Activated naive CD4-positive, alpha-beta T cell (primary cell): ENCODE measurements at places on chromosomes 2 and 18.

DNA sequence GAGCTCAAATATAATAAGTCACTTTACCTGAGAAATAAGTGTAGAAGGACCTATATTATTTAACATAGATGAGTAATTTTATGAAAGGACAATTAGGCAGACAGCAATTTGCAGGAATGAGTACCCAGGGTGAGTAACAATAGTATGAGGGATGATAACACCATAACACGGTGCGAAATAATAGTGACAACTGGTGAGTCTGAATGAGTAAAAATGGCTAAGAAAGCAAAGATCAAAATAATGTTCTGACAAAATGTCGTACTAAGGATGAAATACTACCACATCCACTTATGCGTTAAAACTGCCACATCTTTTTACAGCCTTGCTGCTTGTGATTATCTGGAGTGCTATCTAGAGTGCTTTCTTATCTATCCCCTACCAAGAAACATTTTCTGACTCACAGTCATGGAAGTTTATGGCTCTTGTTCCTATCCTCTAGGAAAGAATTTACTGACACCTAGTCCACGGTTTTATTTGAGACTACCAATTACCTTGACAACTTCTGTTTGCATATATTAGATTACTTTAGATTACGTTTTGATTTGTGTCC is 929.7 kb downstream of the LRP1B start:
- no peak for DNase-seq

DNA sequence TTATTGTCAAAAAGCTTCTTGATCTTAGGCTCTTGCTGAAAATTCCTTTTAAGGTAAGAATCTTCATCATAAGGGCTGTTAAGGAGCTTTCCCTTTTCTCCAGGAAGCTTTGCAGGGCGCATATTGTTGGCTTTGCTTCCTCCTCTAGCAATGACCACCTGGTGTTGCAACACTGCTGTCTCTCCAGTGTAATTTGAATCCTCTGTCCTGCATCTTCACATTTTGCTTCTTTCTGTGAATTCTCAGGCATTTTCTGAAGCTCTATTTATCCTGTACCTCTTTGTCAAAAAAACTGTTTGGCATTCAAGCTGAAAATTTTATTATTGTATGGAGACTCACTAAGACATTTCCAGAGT is 533.1 kb upstream of the CHAC2 start:
- no peak for DNase-seq

- DNase-seq, result no peak
Observed at GRCh38 chr18:48850822-48851598, 99.8 kb downstream of the SMAD7 start.

GRCh38 chr2:108625186-108625827 is 91.0 kb downstream of the LIMS1 start:
- no peak for DNase-seq

GRCh38 chr2:231094736-231095346 is 30.0 kb downstream of the HTR2B start:
- DNase-seq, result no peak

- DNase-seq, result no peak
Observed at GRCh38 chr2:21256006-21256405, 132.2 kb downstream of the TDRD15 start.

DNA sequence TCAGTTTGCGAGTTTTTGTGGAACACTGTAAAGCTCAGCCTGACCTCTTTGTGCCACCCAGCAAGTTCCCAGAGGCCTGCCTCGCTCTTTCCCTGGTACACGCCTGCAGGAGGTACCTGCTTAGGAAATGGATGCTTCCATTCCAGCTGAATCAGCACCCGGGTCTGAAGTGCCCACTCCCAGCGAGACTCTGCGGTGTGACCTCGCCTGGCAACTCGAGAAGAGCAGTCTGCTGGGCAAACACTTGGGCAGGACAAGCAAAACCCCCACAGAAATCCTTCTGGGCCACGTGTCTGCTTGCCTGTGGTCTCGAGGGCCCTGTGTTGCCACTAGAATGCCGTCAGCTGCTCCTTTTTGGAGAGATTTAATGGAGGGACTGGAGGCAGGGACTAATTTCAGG is 127.6 kb downstream of the MAPK4 start:
- no peak for DNase-seq

DNA sequence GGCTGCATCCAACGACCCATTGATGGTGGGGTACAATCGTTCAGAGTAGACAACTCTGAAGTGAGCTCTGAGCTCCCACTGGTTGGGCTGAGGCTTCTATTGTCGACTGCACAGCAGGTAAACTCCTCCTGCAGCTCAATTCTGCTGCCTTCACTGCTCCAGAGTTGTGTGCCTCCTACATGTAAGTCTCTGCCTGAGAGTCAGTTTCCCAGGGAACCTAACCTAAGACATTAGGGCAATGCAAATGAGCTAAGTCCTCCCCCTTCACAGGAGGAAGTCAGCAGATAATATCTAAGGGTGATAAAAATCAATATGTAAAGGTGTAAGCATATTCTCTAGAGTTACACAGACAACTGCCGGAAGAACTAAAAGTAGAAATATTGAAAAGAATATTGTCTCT is 22.5 kb upstream of the ACYP2 start:
- DNase-seq, result no peak

GRCh38 chr2:184339966-184340365 is 258.4 kb upstream of the ZNF804A start:
- no peak for DNase-seq

- DNase-seq, result no peak
Observed at GRCh38 chr2:24512404-24512803, 21.4 kb downstream of the NCOA1 start.

- no peak for DNase-seq
Observed at GRCh38 chr2:43142921-43143438, 83.4 kb downstream of the ZFP36L2 start.

DNA sequence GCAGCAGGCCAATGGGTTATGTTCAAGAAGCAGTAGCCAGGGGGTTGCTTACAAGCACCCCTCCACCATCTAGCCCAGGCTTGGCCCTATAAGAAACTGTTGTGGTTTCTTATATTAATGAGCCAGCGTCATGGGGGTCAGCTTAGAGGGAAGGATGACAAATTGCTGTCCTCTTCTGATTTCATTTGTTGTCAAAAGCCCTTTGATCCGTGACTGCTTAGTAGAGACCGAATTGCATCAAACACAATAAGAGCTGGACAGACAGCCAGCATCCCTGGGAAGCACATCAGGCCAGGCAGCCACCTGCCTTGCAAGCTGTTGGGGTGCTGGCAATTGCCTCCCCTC is 206.6 kb upstream of the SETBP1 start:
- no peak for DNase-seq

DNA sequence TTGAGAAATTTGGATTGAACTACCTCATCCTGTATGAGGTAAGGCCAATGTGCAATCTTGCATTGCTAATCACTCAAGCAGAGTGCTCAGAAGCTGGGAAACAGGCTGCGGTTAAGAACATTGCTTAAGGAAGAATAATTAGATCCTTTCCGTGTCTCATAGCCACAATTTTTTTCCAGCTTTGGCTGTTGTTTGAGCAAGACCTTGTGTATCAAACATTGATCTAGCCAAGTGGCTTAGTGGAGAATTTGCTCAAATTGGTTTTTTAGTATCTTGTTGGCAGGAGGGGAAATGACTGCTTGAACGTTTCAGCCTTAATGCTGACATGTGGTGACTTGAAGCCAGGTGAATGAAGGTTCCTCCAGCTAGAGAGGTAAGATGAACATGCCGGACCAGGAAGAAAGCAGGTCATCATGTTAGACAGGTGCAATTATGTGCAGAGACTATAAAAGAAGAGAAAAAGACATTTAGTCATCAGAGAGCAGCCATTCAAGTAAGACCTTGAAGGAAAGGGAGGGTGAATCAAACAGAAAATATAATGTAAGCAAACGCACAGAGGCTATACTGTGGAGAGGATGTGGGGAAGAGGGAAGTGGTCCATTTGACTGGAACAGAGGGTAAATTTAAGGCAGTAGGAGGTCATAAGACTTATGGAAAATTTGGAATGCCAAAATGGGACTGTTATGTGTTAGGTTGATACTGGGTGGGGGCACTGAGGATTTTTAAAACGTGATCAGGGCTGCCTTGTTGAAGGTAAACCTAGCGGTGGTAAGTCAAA is 98.9 kb upstream of the CYP1B1 start:
- no peak for DNase-seq

GRCh38 chr2:80256782-80257167 is 47.8 kb downstream of the LRRTM1 start:
- DNase-seq, result no peak

DNA sequence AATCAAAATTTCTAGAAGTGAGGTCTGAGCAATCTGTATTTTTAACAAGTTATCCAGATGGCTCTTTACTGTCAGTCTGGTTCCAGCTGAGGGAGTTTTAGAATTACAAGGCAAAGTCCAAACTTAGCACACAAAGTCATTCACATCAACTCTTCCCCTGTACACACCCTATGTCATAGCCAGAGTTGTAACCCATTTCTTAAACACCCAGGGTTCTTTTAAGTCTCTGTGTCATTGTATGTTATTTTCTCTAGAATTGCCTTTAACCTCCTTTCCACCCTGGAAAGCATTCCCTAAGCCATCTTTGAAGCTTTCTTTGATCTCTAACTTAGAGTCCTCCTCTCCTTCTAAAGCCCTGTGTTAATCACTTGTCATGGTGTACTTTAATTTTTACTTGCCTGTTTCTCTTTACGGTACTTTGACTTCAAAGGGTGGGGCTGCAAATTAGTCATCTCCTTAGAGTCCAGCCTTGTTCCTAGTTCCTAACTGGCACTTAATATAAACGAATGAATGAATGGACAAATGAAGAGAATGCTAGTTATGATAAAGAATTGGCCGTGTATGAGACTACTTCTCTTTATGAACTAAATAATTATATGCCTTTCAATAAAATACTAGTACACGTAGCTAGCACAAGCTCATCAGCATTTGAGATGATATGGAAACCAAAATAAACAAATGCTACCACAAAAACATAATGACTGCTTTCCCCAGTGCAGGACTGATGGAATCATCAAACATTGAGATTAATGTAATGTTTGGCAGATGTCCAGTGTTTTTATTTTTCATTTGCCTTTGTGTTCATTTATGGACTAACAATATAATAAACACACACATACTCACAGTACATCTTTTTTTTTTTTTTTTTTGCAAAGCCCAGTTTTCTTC is 11.9 kb upstream of the ACTR3 start:
- no peak for DNase-seq
